GF-D8 (cell line): ENCODE measurements at places on chromosomes 5 and 9.

- no peak for DNase-seq
These were observed 268.3 kb upstream of the WWC1 start for GRCh38 chr5:168023191-168023590.

- DNase-seq: no peak
These were observed 8.5 kb downstream of the PTGS1 start for GRCh38 chr9:122379340-122379739.

DNA sequence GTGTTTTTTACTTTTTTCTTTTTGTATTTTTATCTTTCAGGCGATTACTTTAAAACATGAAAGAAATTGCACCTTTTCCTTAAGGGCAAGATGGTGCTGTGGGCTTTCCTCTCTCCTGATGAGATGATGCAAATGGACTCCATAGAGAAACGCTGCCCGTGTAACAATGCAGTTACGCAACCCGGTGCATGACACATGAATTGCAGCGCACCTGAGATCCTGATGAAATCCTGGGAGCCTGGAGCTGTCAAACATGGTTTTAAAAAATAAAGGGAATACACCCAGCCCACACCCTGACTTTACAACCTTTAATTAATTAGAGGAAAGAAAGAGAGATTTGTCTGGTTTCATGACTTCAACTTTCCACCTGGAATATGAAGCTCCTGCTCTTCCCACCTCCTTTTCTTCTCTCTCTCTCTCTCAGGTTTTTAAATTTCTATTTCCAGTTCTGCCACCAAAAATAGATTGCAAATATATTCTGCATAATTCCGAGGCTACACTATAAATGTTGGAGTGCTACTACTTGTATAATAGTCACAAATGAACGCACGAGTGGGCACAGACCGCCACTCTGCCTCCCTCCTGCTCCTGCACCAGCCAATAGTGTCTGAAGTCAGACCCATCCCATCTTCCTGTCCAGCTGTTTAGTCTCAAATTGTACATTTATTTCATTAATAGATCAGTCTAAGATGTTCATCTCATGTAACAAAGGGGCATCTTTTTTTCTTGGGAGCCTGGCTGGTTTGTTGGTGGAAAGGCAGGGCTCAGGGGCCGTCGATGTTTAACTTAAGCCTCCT is 179.1 kb downstream of the AUH start:
- DNase-seq: no peak

- DNase-seq: no peak
These were observed 117.9 kb downstream of the HCN1 start for GRCh38 chr5:45578270-45578669.

GRCh38 chr5:160317434-160317833 is 5.1 kb upstream of the CCNJL start:
- no peak for DNase-seq

DNA sequence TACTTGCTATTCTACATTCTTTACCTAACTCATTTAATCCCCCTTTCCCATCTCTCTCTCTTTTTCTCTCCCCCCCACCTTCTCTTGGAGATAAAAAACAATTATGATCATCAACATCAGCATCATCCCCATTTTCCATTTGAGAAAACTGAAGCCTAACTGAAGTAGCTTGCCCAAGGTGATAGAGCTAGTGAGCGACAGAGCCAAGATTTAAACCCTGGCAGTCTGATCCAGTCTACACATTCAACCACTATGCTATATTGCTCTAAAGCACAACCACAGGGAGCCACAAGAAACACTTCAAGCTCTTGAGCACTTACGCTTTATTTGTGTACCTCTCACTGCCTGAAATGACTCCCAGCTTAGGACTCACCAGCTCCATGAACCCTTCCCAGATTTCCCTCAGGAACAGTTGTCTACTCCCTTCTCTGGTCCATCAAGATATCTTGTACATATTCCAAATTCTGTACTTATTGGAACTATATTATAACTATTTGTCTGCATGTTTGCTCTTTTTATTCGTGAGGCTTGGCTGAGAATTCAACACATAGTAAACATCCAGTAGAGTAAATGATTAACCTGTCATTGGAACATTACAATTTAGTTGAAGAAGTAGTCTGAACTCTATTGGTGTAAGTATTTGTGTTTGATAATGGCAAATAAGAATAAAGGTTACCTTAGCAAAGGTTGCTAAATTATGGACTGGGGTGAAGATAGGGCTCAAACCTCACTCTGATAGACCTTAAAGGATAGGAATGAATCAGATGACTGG is 164.8 kb downstream of the EFNA5 start:
- no peak for DNase-seq
